ENCODE measurements at places on chromosomes 12 and 14. TPM values are rescaled to one million over a fixed set of nuclear protein-coding genes. Genes with fewer than 3 reads are reported as not detected.

Gene ANKS1B
- total RNA-seq: 0.55 TPM

Gene GPRC5A
- total RNA-seq: 53.5 TPM

Gene LEMD3
- 18.3 TPM for total RNA-seq

Gene CD27
- total RNA-seq: not detected

Gene PRB2
- total RNA-seq: not detected

Gene GALNT6
- 38.0 TPM for total RNA-seq

Gene MRPL52
- 163 TPM for total RNA-seq

Gene MORN3
- 0.02 TPM for total RNA-seq

Gene FAM181A
- not detected for total RNA-seq

Gene HVCN1
- total RNA-seq: 0.95 TPM

Gene CFAP54
- total RNA-seq: 4.9 TPM

Gene ETFBKMT
- total RNA-seq: 2.6 TPM

All from A172 (cell line).